ENCODE measurements at places on chromosomes 13 and 19. TPM values are rescaled to one million over a fixed set of nuclear protein-coding genes. Genes with fewer than 3 reads are reported as not detected.

DNA sequence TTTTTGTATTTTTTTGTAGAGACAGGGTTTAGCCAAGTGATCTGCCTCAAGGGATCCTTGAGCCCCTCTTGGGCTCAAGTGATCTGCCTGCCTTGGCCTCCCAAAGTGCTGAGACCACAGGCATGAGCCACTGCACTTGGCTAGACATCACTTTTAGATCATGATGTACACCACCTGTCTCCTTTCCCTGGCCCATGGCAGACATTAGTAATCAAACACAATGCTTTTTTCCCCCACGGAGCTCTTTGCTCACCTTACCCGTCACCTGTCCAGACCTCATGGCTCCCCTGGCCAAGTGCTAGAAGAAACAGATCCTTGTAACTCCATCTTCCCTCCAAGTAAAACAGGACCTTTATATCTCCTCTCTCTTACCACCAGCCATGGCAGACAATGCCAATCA, 18.4 kb downstream of the NUMBL start:
- H3K27ac ChIP-seq = no peak overlapping the region
- H3K36me3 ChIP-seq = peaks cover 29% of the 10 kb centered on the region
- no peak overlapping the region for H3K4me3 ChIP-seq
- no peaks in the 10 kb centered on the region for H3K4me1 ChIP-seq
- H3K27me3 ChIP-seq = no peaks in the 10 kb centered on the region
- no peak for DNase-seq

DNA sequence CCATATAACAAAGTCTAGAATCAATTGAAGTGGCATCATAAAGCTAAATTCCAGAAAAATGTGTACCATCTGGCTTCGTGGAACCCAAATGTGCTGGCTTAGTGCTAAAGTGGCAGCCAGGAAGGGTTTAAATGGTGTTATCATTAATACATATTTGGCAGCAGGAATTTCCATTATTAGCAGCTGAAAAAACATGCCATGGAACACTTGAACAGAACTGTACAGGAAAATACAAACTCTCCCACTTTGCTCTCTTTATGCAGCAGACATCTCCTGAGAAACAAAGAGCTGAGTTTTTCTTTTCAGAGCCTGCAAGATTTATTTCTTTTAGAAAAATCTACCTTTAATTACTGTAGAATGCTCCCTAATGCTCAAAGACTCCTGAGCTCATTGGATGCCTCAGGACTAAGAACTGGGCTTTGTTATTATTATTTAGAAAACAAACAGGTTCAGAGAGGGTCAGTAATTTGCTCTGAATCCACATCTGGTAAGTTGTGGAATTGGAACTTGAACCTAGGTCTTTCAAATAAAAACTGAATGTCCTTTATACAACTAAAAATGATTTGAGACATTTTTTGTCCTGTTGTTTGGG, 179.0 kb downstream of the LACC1 start:
- H3K36me3 ChIP-seq = 0 out of 2 replicates have a peak, but pooled peaks cover 2% of the 10 kb centered on the region
- no peak overlapping the region for H3K4me3 ChIP-seq
- H3K4me1 ChIP-seq = peaks cover 40% of the 10 kb centered on the region

DNA sequence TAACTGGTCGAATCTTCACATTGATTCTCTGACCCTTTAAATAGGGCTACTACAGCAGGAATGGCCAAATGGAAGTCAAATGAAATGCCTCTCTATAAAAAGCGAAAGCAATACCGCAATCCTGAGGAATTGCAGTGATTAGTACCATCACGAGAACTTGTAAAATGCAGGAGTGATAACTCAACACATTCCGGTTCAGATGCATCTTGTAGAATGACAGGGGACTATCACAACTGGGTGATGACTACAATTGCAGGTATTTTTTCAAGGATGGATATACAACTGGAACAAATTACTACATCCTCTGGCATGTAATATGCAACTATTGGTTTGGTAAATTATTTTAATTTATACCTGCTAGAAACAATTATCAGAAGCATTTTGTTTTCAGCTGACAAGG, 140.4 kb downstream of the PCDH20 start:
- no peak for DNase-seq
- H3K4me3 ChIP-seq = no peak overlapping the region
- no peaks in the 10 kb centered on the region for H3K4me1 ChIP-seq
- H3K27ac ChIP-seq = no peak overlapping the region
- H3K36me3 ChIP-seq = peaks cover 14% of the 10 kb centered on the region

The WDR88 gene
- total RNA-seq = 0.28 TPM

- H3K36me3 ChIP-seq = peaks cover 18% of the 10 kb centered on the region
- H3K4me3 ChIP-seq = no peak overlapping the region
- no peaks in the 10 kb centered on the region for H3K4me1 ChIP-seq
- no peak for DNase-seq
- peaks cover 15% of the 10 kb centered on the region for H3K27me3 ChIP-seq
Observed at GRCh38 chr19:4503132-4503824, 15.0 kb downstream of the PLIN4 start.

The ZSCAN4 gene
- total RNA-seq = 0.09 TPM

The S1PR5 gene
- 3.8 TPM for total RNA-seq

The ACP5 gene
- 11.8 TPM for total RNA-seq

The GARIN5A gene
- total RNA-seq = 8.2 TPM

DNA sequence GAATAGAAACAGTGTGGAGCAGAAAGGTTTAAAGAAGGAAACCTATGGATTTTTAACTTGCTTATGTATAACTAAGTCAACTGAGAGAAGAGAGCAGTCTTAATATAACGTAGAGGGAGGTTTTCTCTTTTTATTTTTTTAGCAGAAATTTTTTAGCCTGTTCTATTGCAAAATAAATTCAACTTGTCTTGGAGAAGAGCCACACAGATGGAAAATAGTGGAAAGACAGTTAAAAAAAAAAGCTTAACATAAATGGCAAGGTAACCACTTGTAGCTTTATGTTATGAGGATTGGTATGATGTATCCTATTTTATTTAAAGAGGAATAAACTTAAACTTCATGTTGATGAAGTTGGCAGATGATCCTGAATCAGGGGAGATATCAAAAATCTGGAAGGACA, 312.4 kb downstream of the SHISA2 start:
- H3K27ac ChIP-seq = no peak overlapping the region
- peaks cover 11% of the 10 kb centered on the region for H3K4me1 ChIP-seq
- no peak for DNase-seq
- H3K4me3 ChIP-seq = no peak overlapping the region
- H3K36me3 ChIP-seq = no peaks in the 10 kb centered on the region
